ENCODE measurements at places on chromosomes 11 and 22. TPM values are rescaled to one million over a fixed set of nuclear protein-coding genes. Genes with fewer than 3 reads are reported as not detected.

DNA sequence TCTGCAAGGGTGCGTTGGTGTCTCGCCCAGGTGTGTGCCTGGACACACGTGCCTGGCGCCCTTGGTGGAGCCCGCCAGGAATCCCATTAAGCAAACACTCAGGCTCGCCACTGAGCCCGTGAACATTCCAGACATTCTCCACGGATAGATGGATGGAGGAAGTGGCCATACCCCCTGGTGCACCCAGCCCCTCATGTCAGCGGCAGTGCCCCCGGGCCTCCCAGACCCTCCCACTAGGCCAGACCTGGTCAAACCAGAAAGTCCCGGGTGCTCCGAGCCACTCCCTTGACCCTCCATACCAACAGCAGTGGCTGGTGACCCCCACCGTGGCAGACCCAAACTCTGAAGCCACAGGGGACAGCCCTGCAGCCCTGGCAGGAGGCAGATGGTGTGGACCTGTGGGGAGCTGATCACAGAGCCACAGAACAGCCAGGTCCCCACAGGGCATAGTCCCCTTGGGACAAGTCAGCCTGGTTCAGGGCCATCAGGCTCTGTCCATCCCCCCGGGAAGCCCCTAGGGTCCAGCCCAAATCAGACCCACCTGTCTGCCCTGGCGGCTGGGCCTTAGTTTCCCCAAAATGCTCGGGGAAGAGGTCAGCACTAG is 1.9 kb downstream of the EPS8L2 start:
- no peak for DNase-seq

DNA sequence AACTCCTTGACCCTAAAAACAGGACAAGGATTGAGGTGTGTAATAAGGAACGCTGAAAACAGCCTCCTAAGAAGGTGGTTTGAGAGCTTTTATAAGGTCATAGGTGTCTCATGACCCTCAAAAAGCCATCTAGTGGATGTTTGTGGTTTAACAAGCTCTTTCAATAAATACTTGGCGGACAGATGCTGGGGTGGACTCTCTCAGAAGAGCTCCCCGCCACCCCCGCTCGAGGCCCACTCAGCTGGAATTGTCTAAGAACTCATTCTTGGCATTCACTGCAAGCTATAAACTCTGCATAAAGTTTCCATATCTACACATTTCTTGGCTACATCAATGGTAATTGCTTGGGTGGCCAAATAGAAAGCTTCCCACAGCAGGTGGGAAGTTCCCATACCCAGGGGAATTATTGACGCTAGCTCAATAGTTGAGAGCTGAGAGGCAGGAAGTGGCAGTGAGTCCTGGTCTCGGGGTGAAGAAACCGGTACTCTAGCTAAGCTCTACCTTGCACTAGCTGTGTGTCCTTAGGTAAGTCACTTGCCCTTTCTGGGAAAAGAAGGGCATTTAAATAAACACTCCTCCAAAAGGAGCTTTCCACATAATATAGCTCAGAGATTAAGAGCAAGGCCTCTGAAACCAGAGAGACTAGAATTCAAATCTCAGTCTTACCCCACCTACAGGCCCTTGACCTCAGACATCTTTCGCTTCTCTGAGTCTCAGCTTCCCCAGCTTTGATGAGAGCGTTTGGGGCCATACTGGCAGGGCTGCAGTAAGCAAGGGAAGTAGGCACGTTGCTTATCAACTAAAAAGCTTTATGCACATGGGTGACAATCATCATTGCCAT is 6.4 kb downstream of the MS4A15 start:
- no peak for DNase-seq

- no peak for DNase-seq
Observed at GRCh38 chr11:118696673-118697226, 17.3 kb upstream of the TREH start.

DNA sequence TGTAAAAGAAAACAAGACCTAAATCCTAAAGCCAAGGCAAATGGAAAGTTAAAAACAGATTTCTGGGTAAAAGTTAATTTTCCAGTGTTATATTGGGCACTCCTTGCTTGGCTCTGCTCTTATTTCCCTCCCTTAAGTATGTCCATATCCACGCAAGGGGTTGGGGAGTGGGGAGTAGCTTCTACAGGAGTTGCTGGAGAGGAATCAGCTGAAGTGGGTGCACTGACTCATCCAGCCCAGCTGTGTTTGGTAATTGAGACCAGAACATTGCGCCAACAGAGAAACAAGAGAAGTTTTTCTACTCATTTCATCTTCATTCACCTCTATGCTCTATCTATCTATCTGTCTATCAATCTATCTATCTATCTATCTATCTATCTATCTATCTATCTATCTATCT is 298.4 kb upstream of the PDGFD start:
- no peak for DNase-seq

DNA sequence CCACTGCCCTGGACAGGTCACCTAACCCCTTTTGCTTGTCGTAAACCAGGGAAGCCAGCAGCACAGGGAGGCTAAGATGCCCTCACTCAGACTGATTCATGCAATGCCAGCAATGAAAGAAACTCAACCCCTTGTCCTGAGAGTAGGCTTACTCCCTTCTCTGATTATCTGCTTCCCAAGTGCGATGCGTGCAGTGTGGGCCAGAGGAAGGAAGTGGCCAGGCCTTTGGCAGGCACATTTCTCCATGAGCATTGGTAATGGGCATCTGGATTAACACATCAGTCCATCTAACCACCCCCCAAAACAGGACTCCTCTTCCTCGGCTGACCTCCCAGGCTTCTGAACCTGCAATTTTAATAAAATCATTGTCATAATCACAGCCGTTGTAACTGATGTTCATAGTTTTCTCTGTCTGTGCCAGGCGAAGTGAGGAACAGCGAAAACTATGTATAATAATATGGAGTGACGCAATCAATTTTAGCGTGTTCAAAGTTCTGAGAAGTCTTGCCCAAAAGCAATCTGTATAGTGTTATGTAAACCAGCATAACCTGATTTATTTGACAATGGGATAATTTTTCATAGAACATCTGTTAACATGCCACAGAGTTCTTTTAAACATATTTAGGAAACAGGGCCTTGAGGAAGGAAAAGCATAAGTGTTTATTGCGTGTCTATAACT is 33.9 kb downstream of the TST start:
- no peak for DNase-seq

DNA sequence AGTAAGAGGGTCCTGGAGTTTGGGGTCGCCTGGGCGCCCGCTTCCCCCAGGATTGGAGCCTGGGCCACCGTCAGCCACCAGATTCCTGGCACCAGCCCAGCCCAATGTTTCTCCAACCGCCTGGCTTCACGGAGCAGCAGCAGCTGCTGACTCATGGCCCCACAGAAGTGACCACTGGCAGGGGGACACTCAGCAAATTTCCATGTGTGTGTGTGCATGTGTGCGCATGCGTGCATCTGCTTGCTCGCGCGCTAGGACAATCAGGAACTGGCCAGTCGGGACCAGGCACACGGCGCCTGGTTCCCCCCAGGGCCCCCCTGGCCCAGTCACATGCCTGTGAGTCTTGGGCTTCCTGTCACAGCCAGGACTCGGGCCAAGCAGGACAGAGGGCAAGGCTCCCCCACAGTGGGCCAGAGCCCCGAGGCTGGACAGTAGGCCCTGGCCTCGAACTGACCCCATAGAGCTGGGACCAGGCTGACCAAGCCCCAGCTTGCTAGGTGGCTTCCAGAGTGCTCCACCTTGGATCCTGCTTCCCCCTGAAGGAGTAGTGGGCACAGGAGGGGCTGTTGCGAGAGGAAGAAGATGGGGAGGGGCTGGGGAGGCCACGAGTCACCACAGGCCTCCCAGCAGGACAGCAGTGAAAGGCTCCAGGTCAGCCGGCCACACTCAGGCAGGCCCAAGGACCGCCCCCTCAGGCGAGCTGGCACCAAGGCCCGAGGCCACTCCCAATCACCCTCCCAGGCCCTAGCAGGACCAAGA is 3.2 kb downstream of the CTSD start:
- DNase-seq: peak; percentile 79

GRCh38 chr22:26671317-26672059 is 14.1 kb downstream of the MIAT start:
- DNase-seq: peak; percentile 60

- peak; percentile 58 for DNase-seq
Observed at GRCh38 chr22:41799486-41800347, 762 bp upstream of the CCDC134 start.

GRCh38 chr11:64760759-64761420 is 1.1 kb upstream of the PYGM start:
- no peak for DNase-seq

GRCh38 chr11:90468923-90469322 is 246.1 kb upstream of the CHORDC1 start:
- no peak for DNase-seq

DNA sequence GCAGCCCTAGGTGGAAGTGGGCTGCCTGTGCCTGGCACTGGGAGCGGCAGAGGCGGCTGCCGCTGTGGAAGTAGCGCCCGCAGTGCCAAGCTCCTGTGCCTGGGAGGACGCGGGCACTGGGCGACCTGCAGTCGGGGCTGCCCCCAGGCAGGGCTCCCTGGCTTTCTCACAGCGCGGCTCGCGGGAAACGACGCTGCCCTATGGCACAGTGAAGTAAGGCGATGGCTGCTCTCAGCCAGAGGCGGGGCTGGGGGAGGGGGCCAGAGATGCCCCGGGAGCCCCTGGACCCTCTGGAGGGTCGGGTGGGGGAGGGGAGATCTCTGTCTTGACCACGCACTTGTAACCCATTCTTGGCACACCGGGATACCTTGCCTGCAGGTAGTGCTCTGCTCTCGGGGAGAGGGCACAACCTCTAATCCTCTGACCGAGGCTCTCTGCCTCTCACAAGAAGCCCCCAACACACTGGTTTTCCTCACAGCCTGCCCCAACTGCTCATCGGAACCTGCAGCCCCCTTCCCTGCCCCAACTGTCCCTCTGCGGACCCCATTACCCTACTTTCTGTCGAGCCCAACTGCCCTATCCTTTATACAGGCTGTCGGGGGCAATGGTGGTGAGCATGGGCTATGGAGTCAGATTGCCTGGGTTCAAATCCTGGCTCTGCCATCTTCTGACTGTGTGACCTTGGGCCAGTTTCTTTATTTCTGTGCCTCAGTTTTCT is 32.2 kb upstream of the TRIM29 start:
- no peak for DNase-seq

DNA sequence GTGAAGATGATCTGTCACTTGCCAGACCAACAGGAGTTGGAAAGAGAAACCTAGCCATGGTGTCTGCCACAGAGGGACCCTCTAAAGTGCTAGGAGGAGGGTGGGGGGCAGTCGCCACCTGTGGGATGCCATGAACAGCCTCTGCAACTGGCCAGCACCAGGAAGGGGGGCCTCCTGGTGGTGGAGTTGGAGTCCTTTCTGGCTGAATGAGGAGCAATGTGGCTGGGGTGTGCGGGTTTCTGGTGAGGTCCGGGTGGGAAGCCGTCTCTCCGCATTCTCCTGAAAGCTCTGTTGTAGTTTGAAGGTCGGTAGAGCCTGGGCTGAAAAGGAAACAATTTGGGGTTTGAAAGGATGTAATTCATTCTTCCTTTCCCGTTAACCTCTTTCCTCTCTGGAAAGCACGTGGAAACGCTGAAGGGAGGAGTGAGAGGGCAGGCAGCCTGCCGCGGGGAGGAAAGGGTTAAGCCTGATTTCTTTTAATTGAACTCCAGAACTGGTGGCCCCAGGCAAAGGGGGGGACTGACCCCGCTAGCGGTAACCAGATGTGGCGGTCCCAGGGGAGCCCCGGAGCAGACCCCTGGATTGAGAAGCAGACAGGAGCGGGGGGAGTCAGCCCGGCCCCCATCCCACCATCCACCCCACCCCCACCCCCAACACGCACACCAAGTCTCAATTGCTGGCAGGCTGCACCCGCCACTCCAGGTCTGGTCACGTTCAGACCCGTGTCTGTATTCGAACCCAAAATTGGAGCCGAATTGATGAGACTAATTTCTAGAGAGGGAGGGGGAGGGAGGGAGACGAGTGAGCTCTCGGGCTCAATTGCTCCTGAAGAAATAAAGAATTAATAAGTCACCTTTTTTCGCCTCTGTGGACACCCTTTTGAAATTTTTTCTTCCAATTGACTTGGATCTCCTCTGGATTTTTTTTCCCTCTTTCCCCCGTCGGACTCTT is 1.8 kb upstream of the FLI1 start:
- no peak for DNase-seq

- DNase-seq: no peak
Observed at GRCh38 chr11:126317756-126318573, 14.1 kb downstream of the DCPS start.

GRCh38 chr11:130217133-130218031 is 57.8 kb downstream of the ST14 start:
- DNase-seq: peak; percentile 37

GRCh38 chr22:29748248-29748893 is 18.4 kb downstream of the ZMAT5 start:
- no peak for DNase-seq

DNA sequence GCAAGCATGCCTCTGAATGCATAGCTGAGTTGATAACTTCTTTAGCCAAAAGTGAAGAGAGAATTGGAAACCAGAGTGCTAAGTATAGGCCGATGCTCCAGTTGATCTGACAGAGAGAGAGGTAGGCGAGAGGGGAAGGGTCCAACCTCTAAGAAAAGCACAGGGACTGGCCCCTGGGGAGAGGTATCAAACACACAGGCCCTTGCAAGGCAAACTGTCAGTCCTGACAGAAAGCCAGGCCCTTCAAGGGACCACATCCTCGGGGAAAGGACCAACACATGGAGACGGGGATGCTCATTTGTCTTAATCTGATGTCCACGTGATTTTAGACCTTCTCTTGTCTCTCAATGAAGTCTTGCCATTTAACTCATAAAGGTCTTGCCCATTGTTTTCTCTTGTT is 43.9 kb upstream of the SPATA19 start:
- peak; percentile 14 for DNase-seq

DNA sequence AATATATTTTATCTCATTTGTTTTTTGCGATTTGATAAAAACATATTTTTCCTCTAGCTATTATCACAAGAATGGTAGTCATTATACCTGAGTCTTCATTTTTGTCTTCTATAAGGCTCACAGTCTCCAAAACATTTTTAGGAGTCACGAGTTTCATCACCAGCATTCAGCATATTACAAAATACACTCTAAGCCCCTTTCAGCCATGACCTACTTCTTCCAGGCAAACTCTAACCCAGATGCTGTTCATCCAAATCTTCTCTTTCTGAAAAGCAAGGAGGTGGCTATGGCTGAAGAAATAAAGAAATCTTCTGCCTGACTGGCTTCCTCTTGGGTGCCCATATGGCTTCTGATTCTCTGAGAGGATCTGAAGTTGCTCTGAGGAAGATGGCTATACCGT is 35.7 kb upstream of the USP47 start:
- no peak for DNase-seq

Gene FAM227A
- 0.03 TPM for total RNA-seq

Gene OR5B21
- total RNA-seq: not detected

Gene PNPLA3
- total RNA-seq: 72.1 TPM

Gene SMIM38
- total RNA-seq: not detected

Gene MTFP1
- total RNA-seq: 6.3 TPM

Gene VPREB1
- not detected for total RNA-seq

Data from left lobe of liver (tissue), 2 donors.